ENCODE measurements at places on chromosomes 3 and 15. TPM values are rescaled to one million over a fixed set of nuclear protein-coding genes. Genes with fewer than 3 reads are reported as not detected.

GRCh38 chr15:89976246-89976600, 24.9 kb upstream of the ZNF710 start:
- DNase-seq: no peak

GRCh38 chr3:126112531-126113237, 28.8 kb upstream of the SLC41A3 start:
- DNase-seq: no peak

GRCh38 chr15:92627014-92627413, 28.6 kb downstream of the FAM174B start:
- DNase-seq: no peak

DNA sequence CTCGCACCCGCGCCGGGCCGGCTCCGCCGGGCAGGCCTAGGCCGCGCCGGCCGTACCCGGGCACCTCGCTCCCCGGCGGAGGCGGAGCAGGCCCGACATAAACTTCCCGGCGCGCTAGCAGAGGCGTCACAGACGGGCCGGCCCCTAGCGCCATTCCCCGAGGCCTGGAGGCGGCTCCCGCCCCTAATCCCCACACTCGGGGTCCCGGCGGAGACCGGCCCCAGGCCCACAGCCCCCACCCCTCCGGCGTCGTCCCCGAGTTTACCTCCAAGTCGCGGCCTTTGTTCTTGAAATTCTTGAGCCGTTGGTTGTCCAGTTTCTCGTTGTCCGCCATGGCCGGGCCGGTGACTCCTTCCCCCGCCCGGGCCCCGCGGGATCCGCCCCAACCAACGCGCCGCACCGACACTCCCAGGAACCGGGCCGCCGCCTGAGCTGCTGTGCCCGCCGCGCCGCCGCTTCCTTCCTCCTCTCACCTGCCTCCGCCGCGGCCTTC, 376 bp downstream of the KPNA4 start:
- DNase-seq: peak; percentile 43

- no peak for DNase-seq
Measured at GRCh38 chr3:197540961-197541377, 14.8 kb downstream of the BDH1 start.

The MGLL gene
- 26.3 TPM for polyA plus RNA-seq

The ZNF662 gene
- 13.8 TPM for polyA plus RNA-seq
